Stimulated activated CD8-positive, alpha-beta memory T cell treated with anti-CD3 and anti-CD28 coated beads, Interleukin-2, amount 100 ng/mL, for 1 hour (primary cell): ENCODE measurements at places on chromosomes 5 and 9.

- DNase-seq = no peak
These were observed 475.6 kb downstream of the DMRTA1 start for GRCh38 chr9:22922222-22922621.

DNA sequence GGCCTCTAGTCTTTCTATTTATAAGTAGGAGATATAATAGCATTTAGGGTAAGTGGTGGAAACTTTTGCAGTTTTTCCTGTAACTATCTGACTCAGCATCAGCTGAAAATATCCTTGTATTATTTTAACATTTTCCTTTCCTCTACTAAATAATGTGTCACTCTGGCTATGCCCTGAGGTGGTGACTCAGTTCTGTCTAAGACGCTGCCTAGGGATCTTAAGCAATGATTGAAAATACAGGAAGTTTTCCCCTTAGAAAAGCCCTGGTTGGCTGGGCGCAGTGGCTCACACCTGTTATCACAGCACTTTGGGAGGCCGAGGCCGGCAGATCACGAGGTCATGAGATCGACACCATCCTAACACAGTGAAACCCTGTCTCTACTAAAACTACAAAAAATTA, 9.3 kb upstream of the EDIL3 start:
- DNase-seq = no peak

DNA sequence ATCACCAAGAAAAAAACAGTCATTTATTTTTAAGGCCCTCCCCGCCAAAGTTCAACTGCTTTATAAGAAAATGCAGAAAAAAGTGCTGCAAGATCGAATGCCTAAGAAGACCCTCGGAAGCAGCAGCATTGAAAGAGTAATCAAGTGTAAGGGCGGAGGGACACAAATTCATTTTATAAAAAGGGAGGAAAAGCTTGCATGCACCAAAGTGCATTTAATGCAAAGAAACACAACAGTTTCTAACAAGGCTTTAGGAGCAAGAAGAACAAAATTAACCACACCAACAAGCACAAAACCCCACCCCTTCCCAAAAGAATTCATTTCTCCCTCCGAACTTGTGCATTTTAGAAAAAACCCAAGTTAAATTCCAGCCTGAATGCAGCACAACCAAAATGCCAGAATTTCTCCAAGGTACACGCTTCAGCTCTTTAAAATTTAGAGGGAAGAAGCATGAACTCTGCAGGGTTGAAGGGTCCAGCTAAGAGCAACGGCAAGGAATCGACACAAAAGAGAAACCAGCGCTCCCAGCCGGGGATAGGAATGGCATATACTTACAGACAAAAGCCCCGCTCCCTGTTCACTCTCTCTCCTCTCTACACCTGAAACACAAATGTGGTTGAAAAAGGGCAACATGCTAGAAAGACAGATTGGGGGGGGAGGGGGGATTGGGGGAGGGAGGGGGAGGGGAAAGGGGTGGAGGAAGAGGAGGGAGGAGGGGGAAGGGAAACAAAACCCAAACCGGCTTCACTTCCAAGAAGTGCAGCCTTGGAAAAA, at the start of gene NREP:
TSS of gene NREP (minus strand) at position 614 of the 774 bp plus-strand sequence. CDS start 1,422 bp downstream, outside the sequence.
- no peak for DNase-seq

- DNase-seq = no peak
These were observed 80.5 kb upstream of the LMX1B start for GRCh38 chr9:126532951-126533925.
